ENCODE measurements at places on chromosomes 2 and 18.

DNA sequence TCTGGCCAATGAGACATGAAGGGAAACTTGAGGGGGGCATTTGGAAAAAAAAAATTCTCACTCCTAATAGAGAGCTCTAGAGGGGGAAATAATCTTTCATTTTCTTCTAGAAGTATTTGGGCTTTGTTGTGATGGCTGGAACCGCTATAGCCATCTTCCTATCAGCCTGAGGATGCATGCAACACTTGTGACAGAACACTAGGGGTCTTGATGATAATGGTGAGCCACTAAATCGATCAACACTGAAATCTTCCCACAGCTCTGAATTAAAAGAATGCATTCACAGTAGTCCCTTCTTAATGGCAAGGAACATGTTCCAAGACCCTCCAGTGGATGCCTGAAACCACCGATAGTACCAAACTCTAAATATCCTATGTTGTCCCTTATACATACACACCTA, 325.3 kb downstream of the LNPK start:
- DNase-seq = no peak

GRCh38 chr2:48725696-48726494, 29.6 kb downstream of the LHCGR start:
- DNase-seq = no peak

- DNase-seq = no peak
Observed at GRCh38 chr2:214100488-214100887, 310.4 kb upstream of the VWC2L start.

- DNase-seq = no peak
Observed at GRCh38 chr2:234373060-234373459, 123.8 kb downstream of the ARL4C start.

GRCh38 chr2:14540015-14540414, 92.5 kb upstream of the LRATD1 start:
- DNase-seq = no peak

GRCh38 chr2:154532763-154533162, 165.7 kb upstream of the KCNJ3 start:
- DNase-seq = no peak

DNA sequence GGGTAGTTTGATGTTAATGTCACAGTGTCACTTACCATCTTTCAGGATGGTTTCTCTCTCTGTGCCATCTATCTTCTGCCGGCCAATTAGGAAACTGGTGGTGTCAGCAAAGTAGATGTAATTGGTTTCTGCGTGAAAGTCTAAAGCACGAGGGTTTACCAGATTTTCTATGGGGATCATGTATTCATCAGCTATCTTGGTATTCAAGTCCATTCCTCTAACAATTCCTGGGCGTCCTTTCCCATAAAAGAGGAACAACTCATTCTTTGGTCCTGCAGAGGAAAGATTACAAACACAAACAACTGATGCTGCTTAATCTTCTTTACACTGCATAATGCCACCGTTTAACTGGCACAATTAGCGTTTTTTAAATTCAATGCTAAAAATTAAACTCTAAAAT, 1081.9 kb downstream of the LRP1B start:
- DNase-seq = no peak

DNA sequence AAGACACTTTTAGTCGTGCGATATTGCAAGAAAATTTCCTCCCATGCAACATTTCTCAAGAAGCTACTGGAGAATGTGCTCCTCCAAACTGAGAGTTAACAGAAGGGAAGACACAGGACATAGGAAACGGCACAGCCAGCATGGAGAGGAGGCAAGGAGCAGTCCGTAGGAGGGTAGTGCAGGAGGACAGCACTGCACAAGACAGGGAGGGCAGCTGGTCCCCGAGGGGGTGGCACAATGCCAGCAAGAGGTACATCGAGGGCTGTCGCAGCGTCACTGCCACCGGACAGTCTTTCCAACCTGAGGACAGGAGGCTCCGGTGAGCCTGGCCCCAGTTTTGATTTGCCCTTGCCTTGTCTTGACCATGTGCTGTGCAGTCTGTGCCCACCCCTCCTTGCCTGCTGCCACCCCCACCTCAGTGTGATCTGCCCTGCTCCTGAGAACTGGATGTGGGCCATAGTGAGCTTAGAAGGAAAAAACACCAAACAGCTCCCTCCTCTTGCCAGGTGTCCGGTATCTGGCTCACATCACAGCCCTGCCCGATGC, 81.6 kb upstream of the LAPTM4A start:
- no peak for DNase-seq

- DNase-seq = no peak
Observed at GRCh38 chr18:24534271-24534670, 73.8 kb downstream of the HRH4 start.

DNA sequence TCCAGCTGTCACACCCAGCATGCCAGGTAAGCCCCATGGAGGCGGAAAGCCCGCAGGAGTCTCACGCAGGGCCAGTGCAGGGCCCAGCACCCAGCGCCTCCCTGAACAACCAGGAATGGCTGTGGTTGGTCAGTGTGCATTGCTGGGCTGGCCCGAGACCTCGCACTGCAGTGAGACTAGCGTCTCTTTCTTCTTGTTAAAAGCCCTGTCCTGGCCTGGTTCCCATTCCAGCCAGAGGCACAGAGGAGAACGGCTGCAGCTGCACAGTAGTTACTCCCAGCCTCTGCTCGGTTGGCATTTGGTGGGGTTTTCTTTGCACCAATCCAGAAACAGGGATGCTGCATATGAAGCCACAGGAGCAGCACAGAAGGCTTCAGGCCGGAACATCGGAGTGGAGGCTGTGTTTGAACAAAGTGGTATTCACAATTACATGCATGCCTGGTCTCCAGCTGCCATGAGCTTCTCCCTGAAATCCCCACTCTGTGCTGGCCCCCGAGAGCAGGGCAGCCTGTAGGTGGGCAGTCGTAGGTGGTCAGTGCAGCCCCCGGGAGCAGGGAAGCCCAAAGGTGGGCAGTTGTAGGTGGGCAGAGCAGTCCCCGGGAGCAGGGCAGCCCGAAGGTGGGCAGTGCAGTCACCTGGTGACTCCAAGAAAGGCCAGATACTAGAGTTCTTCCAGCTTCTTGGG, 163.7 kb upstream of the PXDN start:
- no peak for DNase-seq

GRCh38 chr2:90076311-90076710, 1384.8 kb downstream of the RPIA start:
- no peak for DNase-seq

DNA sequence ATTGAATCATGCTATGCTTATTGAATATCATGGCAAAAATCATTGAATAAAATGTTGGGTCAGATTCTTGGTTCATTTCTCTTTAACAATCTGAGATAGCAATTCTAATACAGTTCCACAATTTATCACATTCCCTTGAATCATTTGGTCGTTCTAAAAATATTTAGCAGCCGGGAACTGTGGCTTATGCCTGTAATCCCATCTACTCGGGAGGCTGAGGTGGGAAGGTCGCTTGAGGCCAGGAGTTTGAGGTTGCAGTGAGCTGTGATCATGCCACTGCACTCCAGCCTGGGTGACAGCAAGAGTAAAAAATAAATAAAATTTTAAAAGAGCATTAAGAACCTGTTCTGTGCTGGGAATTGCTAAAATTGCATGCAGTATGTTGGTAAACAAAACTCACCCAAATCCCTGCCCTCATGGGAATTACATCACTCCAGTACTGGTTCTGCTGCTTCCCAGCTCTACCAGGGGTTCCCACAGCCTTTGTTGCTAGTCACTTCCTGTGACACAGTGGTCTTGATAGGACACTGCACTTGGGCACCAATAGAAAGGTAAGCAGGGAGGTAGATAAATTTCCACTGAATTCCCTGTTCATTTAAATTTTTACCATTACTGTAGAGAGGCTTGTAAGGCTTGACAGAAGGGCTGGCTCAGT, 200.4 kb downstream of the CTNNA2 start:
- DNase-seq = peak; percentile 69

- DNase-seq = no peak
Observed at GRCh38 chr2:32969444-32970162, 22.9 kb downstream of the LTBP1 start.

GRCh38 chr2:51220080-51220479, 188.1 kb upstream of the NRXN1 start:
- DNase-seq = no peak

DNA sequence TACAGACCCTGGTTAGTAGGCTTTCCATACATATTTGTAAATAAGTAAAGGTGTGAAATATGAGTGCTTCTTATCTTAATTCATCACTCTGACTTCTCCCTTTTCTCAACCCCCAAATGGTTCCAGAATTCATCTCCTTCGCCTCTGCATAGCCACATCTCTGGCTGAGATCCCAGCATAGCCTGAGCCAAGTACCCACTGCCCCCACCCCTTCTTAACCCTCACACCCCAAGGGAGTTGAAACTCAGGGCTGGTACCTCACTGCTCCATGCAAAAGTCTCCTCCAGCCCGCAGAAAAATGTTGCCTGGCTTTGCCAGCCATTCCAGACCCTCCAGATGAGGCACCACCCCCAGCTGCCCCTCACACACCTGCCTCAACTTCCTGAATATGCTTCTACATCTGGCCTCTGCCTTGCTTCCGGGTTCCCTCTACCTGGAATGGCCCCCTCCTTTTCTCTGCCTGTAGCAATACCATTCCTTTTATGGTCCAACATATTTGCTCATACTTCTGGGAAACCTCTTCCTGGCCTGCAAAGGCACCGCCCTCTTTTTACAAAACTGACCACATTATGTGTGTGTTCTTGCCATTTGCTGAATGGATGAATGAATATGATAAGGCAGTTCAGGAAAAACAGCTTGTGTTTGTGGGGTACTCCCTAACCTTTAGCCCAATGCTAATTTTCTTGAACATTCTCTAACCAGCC, 112.8 kb downstream of the CELF4 start:
- DNase-seq = peak; percentile 13

GRCh38 chr2:88303865-88304264, 133.7 kb downstream of the THNSL2 start:
- DNase-seq = no peak

DNA sequence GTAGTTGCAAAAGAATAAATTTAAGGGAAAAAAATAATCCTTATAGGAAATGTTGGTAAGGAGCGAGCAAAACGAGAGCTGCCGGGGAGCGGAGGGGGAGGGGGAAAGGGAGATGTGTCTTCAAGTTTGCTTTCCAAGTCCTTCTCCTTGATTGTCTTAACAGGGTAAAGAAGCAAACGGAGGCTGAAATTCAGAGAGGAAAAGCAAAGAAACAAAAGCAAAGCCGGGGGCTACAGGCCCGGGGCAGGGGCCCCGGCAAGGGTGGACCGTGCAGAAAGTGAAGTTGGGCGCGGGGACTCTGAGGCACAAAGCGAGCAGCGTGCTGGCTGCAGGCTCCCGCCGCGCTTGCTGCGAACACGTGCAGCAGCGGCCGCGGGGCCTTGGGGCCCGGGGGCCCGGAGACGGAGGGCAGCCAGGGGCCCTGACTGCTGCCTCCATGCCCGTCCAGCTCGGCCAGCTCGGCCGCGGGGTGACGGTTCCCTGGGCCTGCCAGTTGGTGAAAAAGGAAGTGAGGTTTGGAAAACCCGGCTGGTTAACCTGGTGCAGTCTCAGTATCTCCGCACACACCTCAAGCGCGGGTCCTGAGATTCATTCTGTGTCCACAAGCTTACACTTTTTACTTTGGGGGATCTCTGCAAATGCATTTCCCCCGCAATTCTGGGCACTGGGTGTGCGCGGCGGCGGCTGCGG, 4.1 kb downstream of the BCL11A start:
- DNase-seq = no peak

DNA sequence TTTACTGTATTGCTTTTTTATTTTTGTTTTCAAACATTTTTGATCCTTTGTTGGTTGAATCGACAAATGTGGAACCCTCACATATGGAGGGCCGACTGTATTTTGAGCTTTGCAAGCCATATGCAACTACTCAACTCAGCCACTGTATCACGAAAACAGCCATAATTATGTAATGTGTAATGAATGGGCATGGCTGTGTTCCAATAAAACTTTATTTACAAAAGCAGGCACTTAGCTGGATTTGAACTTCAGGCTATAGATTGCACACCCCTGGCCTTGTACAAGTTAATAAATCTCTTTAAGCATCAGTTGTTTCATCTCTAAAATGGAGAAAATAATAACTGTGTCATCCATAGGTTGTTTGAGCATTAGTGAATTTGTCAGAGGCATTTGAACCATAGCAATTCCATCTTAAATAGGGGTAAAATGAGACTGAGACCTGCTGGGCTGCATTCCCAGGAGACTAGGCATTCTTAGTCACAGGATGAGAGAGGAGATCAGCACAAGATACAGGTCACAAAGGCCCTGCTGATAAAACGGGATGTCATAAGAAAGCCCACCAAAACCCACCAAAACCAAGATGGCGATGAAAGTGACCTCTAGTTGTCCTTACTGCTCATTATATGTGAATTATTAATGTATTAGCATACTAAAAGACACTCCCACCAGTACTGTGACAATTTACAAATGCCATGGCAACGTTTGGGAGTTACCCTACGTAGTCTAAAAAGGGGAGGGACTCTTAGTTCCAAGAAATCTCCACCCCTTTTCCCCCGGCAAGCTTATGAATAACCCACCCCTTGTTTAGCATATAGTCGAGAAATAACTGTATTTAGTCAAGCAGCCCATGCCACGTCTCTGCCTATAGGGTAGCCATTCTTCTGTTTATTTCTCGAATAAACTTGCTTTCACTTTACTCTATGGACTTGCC, 13.7 kb upstream of the LTBP1 start:
- DNase-seq = no peak

- no peak for DNase-seq
Observed at GRCh38 chr2:55452879-55453278, 33.2 kb upstream of the CCDC88A start.

GRCh38 chr18:75107196-75107930, 101.6 kb downstream of the PTGR3 start:
- no peak for DNase-seq

- DNase-seq = no peak
Observed at GRCh38 chr2:206201075-206201848, 41.6 kb downstream of the EEF1B2 start.

DNA sequence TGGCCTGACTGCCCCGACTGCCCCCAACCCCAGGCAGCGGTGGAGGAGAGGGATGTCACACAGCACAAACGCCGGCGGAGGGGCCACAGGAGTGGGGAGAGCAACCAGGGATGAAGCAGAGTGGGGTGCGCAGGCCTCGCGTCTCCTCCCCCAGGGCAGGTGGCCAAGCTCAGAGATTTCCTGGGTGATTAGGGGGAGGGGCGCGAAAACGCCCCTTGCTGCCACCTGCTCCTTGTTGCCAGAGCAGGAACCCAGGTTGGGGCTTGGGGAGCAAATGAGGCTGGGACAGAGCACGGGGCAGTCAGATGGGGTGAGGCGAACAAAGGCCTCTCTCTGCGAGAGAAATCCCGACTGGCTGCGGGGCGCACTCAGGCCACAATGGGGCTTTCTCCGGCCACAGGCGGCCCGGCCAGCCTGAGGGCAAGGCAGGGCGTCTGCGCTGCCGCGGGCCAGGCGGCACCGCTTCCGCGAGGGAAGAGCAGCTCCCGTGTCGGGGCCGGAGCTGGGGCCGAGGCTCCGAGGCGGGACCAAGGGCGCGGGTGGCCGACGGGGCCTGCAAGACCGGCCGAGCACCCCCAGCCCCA, 11.5 kb downstream of the TEX44 start:
- no peak for DNase-seq
